ENCODE measurements at places on chromosomes 11 and 22.

- no peak for DNase-seq
Observed at GRCh38 chr11:1345737-1346513, 36.5 kb upstream of the TOLLIP start.

GRCh38 chr11:62398011-62398994 is 20.5 kb upstream of the SCGB1A1 start:
- peak; percentile 34 for DNase-seq

- no peak for DNase-seq
Observed at GRCh38 chr11:131940126-131940525, 569.7 kb downstream of the NTM start.

GRCh38 chr11:34464591-34465051 is 25.9 kb downstream of the CAT start:
- no peak for DNase-seq

GRCh38 chr11:57885298-57886050 is 123.9 kb downstream of the CTNND1 start:
- no peak for DNase-seq

DNA sequence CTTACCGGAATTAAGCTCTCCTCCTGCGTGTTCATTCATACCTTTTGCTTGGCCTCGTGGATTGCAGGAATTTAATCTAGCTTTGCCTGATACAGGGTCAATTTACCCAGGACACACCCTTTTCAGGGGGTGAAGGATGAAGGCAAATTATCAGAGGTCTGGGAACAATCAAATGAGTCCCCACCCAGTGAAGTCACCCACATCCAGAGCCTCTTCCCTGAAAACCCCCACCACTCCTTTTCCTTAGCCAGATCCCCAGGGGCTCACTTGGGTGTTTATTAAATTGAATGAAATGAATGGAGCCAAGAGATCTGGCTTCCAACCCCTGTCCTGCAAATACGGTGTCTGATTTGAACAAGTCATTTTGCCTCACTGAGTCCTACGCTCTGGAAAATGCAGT is 31.0 kb upstream of the LIPT2 start:
- DNase-seq, result no peak

- DNase-seq, result no peak
Observed at GRCh38 chr11:118533769-118534729, 3.1 kb downstream of the TMEM25 start.

GRCh38 chr22:23106906-23107367 is 34.9 kb downstream of the RSPH14 start:
- no peak for DNase-seq

DNA sequence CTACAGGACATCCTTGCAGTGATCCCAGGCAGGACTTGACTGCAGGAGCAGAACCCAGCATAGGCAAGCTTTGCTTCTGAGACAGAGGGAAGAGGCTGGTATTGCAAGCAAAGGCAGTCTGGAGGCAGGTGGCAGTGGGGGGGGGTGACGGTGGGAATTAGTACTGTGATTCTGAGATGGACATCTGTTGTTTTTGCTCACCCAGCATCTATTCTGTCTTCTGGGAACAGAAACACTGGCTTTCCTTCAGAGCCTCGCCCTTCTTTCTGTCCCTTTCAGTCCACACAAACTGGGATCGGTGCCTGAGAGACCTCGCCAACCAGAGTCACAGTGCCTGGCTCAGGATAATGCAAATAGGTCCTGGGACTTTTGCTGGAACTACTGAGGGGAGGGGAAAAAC is 31.2 kb upstream of the RASL10A start:
- DNase-seq, result no peak

DNA sequence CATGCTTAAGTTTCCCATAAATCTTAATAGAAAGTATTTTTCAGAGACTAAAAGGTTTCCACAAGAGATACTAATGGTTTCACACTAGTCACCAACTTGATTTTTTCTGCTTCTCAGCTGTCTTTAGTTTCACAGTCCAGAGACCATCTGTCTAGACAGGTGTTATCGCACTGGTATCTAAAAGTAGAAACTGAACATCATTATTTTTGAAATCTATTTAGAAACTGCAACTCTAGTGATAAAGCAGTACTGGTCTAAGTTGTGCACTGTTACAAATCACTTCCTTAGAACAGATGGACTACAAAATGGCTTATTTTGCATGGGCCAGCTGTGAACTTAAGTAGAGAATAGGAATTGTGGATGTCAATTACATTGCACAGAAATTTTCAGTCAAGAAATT is 78.0 kb downstream of the CNTN5 start:
- DNase-seq, result no peak

GRCh38 chr22:41917903-41918791 is 3.3 kb upstream of the SHISA8 start:
- no peak for DNase-seq

- no peak for DNase-seq
Observed at GRCh38 chr11:47967577-47968525, 12.5 kb upstream of the PTPRJ start.

- no peak for DNase-seq
Observed at GRCh38 chr11:112238041-112238440, 11.8 kb downstream of the PTS start.

- no peak for DNase-seq
Observed at GRCh38 chr11:8192896-8193209, 24.0 kb upstream of the RIC3 start.
